ENCODE measurements at places on chromosomes 16 and 17. TPM values are rescaled to one million over a fixed set of nuclear protein-coding genes. Genes with fewer than 3 reads are reported as not detected.

Gene ABCA6
- 4.1 TPM for polyA plus RNA-seq

Gene MRPS7
- polyA plus RNA-seq: 44.8 TPM

Gene RDM1
- 0.55 TPM for polyA plus RNA-seq

Gene LITAFD
- not detected for polyA plus RNA-seq

Gene PTX4
- polyA plus RNA-seq: not detected

Gene PRAC2
- polyA plus RNA-seq: 0.41 TPM

Gene MYCBPAP
- polyA plus RNA-seq: 0.05 TPM

Gene CD79B
- polyA plus RNA-seq: 1.2 TPM

Gene DUXB
- not detected for polyA plus RNA-seq

Gene MEAK7
- 9.5 TPM for polyA plus RNA-seq

Gene PRAC1
- polyA plus RNA-seq: not detected

Gene B4GALNT2
- polyA plus RNA-seq: 0.02 TPM

Gene ZNF652
- 18.5 TPM for polyA plus RNA-seq

Gene PIRT
- not detected for polyA plus RNA-seq

Gene SECTM1
- 2.2 TPM for polyA plus RNA-seq

Gene NOTUM
- 0.08 TPM for polyA plus RNA-seq

Gene LYRM9
- 2.5 TPM for polyA plus RNA-seq

Gene CASKIN2
- 10.5 TPM for polyA plus RNA-seq

Gene CD300A
- polyA plus RNA-seq: 1.6 TPM

Gene IGFBP4
- polyA plus RNA-seq: 34.1 TPM

Gene BCO1
- 0.16 TPM for polyA plus RNA-seq

Gene TMC8
- polyA plus RNA-seq: 2.1 TPM

Gene ABCA8
- polyA plus RNA-seq: 2.8 TPM

Gene WDR81
- 10.7 TPM for polyA plus RNA-seq

Gene PABPN1L
- 0.04 TPM for polyA plus RNA-seq

All from esophagus (tissue), 2 donors.